NCI-H1694 treated with DMSO at 0.1 percent for 48 hours (cell line): ENCODE measurements at places on chromosomes 1 and 21.

DNA sequence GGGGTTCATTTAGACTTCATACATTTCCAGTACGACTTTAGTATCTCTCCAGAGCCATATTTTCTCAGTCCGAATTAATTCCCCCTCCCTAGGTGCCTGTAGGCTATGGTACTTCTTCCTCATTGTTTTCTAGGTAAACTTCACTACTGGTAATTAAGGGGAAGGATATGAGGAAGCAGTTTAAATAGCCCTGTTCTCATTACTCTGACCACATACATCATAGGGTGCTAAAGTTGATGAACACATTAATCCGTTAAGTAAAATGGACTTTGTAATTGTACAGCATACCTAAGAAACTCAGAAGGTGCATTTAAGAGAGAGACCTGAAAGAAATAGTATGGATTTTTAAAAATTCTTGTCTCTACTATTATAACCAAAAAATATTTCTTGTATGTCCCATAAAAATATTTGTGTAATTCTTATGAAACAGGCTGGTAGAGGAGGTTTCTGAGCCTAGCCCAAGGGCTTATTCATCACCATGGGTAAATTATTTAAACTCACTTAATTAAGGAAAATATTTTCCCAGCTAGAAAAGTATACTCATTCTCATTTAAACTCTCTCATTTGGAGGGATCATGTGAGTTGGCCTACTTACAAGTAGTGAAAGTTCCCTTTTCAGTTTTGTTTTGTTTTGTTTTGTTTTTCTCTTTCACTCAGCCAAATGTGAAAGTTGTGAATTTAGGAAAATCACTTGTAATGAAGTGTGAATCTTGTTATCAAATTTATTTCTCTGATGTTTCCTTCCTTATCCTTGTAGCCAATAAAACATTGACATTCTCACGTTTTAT, 2.0 kb downstream of the PRMT6 start:
- no peak for DNase-seq

- peak; percentile 23 for DNase-seq
Measured at GRCh38 chr1:221025956-221026355, 146.7 kb downstream of the HLX start.

DNA sequence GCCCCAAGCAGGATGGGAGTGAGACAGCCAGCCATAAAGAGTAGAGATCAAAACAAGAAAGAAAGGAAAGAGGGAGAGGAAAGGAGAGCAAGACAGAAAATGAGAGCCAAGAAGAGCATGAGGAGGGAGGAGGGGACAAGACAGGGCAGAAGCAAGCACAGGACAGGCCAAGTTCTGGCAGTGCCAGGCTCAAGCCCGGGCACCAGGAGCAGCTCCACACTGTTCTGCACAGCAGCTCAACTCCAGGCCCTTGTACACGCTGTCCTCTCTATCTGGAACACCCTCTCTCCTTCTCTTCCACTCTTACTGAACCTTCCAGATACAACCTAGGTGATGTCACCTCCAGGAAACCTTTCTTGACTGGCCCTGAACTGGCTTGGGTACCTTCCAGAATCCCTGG, 11.7 kb downstream of the IFFO2 start:
- no peak for DNase-seq

- DNase-seq, result no peak
Measured at GRCh38 chr1:74681449-74681848, 7.9 kb upstream of the ERICH3 start.

DNA sequence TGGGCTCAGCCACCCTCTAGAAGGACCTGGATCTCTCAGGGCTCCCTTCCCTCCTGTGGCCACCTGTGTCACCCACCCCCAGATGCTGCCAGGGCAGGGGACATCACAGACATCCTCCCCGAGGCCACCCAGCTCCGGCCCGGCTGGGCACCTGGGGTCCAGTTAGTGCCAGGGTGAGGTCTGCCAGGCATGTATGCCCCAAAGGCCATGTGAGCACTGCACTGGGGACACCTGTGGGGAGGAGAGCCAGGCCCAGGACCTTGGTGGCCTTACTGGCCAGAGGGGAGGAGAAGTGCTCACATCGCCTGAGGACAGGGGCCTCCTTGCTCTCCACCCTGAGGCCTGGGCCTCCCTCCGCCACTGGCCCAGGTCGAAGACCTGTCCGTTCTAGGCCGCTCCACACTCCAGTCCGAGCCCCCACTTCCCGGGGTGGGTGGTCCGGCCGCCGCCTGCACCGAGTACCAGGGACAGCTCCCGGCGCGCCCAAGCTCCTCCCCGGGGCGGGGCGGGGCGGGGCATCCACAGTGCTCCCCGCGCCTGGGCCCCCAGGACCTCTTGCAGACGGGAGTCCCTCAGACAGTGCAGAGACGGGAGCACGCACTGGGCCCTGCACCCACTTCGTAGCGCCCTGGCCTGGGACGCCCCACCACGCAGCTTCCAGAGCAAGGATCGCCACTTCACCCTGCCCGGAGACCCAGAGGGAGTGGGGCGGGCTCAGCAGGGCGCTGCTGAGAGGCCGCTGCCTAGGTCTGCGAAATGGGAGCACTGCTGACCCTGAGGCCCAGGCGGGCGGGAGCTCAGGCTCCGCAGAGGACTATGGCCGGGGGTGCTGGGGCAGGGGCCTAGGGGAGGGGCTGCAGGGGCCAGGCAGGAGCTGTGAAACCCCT, 34.3 kb upstream of the CCDC27 start:
- peak; percentile 41 for DNase-seq

- DNase-seq, result no peak
Measured at GRCh38 chr1:182119631-182120030, 58.1 kb upstream of the ZNF648 start.

- no peak for DNase-seq
Measured at GRCh38 chr1:174960362-174960761, 39.4 kb upstream of the CACYBP start.

DNA sequence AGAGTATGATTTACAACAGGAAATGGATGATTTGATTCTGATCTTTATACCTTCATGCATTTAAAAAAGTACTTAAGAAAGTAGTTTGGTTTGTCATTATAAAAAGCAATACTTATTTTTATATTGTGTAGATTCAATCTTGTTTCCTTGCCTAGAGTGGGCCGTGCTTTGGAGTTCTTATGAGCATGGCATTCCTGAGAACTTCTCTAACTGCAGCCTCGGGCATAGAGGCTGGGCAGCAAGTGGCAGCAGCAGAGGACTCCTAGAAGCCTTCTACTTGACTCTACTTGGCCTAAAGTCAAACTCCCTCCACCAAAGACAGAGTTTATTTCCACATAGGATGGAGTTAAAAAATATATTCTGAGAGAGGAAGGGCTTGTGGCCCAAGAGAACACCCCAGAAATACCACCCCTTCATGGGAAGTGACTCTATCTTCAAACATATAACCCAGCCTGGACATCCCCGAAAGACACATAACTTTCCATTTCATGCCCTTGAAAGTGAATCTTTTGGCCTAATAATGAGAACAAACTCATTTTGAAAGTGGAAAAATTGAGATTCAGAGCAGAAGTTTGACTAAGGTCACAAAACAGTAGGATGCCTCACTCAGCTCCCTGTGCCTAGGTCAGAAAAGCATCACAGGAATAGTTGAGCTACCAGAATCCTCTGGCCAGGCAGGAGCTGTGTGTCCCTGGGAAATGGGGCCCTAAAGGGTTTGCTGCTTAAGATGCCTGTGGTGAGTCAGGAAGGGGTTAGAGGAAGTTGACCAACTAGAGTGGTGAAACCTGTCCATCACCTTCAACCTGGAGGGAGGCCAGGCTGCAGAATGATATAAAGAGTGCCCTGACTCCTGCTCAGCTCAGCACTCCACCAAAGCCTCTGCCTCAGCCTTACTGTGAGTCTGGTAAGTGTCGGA, at the start of gene IVL:
Gene IVL, plus strand, starts transcription at position 861 of the 916 bp plus-strand sequence. CDS start 1,252 bp downstream, outside the sequence.
- DNase-seq, result no peak

DNA sequence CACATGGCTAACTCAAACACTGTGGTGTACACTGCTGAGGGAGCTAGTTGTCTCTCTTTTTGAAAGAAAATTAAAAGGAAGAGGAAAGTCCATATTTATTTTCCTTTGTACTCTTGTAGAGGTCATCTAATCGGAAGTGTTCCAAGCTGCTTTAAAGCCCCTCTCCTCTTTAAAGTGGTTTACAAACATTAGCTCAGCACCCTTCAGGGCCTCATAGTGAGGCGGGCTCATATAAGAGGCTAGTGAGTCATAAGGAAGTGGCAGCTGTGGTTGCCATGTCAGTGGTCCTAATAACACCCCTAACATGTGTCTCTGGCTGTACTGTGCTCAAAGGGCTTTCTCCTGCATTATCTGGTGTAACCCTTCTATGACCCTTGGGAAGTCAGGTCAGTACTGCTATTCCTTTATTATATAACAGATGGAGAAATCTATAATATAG, 104.4 kb upstream of the SERBP1 start:
- no peak for DNase-seq

GRCh38 chr21:37565530-37566223, 199.1 kb downstream of the DYRK1A start:
- no peak for DNase-seq

DNA sequence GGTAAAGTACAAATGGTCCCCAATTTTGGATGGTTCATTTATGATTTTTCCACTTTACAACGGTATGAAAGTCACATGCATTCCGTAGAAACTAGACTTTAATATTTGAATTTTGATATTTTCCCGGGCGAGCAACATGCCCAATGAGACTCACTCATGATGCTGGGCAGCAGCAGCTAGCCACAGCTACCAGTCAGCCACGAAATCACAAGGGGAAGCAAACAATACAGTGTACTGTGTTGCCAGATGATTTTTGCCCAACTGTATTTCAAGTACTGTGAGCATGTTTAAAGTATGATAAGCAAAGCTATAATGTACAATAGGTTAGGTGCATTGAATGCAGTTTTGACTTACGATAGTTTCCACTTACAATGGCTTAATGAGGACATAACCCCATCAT, 266.8 kb downstream of the VAV3 start:
- DNase-seq, result no peak

- DNase-seq, result peak; percentile 16
Measured at GRCh38 chr1:222792744-222793143, 22.1 kb upstream of the DISP1 start.

DNA sequence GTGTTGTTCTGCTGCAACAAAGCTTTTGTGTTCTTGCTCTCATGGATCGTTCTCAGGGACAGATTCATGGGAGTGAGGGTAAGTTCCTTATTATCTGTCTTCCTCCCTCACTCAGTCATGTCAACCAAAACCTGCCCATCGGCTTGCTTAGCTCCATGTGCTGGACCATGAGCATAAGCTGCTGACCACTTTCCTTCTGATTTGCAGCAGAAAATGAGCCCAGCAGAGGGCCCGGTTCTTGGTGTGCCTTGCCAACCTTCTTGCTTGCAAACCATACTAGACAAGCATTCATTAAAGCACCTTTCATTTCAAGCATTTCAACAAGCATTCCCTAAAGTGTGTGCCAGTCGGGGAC, 64.0 kb upstream of the COA6 start:
- no peak for DNase-seq

DNA sequence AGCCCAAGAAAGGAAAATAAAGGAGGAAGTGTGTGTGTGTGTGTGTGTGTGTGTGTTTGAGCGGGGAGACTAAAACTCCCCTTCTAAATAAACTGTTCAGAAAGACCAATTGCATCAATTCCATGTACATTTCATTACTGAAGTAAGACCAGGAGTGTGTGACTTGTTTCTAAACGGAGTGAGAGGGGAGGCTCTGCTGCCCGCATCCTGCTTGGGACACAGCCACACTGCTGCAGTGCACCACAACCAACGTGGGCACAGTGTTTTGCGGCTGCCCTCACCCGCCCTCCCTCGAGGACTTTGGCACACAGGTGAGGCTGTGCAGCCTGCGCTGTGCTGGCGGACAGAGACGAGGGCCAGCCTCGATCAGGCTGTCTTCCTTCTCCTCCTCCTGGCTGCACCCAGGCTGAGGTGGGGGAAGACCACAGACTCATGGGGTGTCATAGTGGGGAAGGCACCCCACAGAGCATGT, 31.0 kb upstream of the H6PD start:
- no peak for DNase-seq

- DNase-seq, result no peak
Measured at GRCh38 chr1:111236379-111236778, 8.9 kb downstream of the CHI3L2 start.

- no peak for DNase-seq
Measured at GRCh38 chr1:155077346-155077745, 1.3 kb upstream of the EFNA3 start.

DNA sequence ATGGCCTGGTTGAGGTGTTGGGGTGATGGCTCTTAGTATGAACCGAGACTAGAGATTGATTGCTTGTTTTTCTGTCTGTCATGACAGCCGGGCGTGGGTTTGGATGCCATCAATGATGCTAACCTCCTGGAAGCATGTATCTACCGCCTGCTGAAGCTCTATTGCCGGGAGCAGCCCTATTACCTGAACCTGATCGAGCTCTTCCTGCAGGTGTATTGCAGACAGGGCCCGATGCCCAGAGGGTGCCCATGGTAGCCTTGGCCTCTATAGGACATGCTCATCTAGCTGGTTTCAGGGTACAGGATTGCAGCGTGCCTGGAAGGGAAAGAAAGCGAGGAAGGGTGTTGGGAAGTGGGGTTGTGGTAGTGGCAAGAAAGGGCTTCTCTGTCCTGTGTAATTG, 2.6 kb upstream of the RUSC1 start:
- no peak for DNase-seq

DNA sequence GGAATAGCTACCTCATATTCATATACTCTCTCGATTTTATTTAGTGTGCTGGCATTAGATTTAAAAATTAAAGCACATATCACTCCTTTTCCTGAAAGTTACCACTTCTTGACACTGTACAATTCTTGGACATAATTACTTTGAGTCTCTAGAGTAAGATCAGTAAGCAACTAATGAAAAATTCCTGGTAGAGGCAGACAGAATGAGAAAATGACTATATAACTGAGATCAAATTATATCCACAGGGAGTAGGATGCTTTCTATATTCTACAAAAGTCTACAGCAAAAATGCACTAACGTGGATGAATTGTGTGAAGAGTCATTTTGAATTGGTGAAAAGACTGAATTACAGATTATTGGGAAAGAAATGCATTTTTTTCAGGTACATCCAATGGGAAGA, 445.7 kb downstream of the PTBP2 start:
- DNase-seq, result no peak

- DNase-seq, result no peak
Measured at GRCh38 chr21:37414292-37415253, 48.0 kb downstream of the DYRK1A start.

- DNase-seq, result no peak
Measured at GRCh38 chr21:36981049-36981391, 14.6 kb upstream of the HLCS start.

GRCh38 chr1:111582644-111583618, 36.7 kb upstream of the RAP1A start:
- DNase-seq, result no peak

GRCh38 chr1:234320549-234320948, 52.7 kb upstream of the COA6 start:
- no peak for DNase-seq

DNA sequence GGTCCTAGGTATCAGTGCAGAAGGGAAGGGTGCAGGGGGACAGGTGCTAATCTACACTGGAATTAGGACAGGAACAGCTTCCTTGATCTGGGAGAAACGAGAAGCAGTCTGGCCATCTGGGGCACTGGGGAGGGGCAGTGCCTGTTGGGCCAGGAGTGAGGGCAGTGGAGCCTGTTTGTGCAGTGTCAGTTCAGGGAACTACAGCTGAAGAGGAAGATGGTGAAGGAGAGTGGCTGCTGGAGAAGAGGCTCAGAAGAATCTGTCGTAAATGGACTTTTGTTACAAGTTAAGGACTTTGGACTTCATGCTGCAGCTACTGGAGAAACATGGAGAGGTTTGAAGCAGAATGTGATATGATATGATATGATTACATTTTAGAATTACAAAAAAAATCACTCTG, 3.2 kb upstream of the TNFSF4 start:
- no peak for DNase-seq
